Stimulated activated CD4-positive, alpha-beta T cell treated with anti-CD3 and anti-CD28 coated beads, Interleukin-12 subunit alpha, Interleukin-12 subunit beta, amount 100 ng/mL, for 24 hours (primary cell): ENCODE measurements at places on chromosomes 3 and 15.

GRCh38 chr3:185766329-185767001 lies 58.4 kb downstream of the IGF2BP2 start:
- no peak for DNase-seq

DNA sequence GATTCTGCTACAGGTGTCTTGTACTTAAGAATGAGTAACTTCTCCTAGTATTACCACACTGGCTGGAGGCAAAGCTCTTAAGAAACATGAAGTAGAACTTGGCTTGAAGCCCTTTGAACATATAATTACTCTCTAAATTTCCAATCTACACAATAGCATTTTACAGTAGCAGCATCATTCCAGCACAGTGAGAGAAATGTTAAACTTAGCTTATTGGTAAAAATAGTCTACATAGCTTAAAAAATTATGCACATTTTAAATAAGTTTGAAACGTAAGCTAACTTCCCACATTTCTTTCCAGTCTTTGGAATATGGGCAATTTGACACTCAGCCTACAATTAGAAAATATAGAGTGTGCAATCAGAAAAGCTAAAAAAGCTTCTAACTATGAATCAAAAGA lies 32.8 kb upstream of the TOP2B start:
- DNase-seq: no peak

DNA sequence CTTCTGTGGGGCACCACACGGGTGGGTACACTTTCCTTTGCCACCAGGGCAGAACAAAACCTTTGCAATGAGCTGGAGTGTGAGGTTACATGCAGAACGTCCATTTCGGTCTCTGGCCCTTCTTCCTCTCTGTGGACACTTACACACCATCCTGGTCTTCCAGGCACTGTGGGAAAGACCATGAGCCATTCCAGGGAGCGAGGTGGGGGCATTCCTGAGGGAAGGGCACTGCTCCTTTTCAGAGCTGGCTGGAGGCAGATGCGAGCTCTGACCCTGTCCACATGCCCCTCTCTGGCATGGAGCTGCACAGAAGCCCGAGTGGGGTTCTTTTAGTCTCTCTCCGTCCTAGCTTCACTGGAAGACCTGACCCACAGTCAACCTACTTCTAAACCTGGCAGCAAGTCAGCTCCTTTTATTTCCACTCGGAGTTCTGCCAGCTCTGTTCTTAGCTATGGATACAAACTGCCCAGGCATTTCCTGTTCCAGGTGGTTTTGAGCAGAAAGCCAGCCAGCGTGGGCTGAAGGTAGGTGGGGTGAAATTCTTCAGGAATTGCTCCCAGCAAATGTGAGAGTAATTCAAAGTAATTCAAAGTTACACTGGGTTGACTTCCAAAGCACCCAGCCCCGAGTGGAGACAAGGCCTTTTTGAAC lies 281.4 kb downstream of the ADAMTS17 start:
- DNase-seq: no peak

DNA sequence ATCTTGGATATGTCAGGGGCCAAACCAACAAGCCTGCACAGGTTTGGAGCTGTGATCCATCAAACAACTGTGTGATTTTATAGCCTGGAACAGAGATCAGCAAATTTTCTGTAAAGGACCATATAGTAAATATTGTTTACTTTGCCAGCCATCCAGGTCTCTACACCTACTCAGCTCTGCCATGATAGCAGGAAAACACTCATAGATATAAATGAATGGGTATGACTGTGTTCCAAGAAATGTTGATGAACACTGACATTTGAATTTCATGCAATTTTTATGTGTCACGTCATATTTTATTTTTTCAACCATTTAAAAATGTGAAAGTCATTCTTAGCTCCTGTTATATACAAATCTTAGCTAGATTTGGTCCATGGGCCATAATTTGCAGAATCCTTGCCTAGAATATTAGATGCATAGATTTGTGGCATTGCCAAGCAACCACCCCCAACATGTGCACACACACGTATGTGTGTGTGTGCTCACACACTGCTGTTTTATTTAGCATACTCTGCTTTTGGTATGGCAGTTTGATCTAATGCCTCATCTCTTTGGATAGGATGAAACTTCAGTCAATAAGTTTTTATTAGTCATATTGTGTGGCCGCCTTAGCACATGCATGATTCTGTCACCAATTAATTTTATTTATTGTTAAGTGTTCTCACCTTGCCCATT lies 6.4 kb downstream of the ATXN7 start:
- no peak for DNase-seq

GRCh38 chr3:190169243-190169642 lies 48.5 kb upstream of the P3H2 start:
- DNase-seq: no peak
